ENCODE measurements at places on chromosomes 1 and 21.

DNA sequence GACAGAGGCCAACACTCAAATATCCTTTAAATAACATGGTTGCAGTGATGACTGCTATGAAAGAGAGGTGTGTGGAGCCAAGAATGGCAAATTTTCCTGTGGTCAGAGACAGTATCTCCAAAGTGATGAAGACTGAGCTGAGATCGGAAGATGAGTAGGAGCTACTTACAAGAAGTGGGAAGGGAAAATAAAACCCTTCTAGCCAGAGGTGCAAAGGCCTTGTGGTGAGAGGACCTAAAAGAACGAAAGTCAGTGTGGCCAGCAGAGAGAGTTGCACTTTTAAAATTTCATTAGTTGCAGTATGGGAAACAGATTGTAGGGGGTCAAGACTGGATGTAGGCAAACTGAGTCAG lies 17.8 kb downstream of the SLAMF7 start:
- no peak for DNase-seq

DNA sequence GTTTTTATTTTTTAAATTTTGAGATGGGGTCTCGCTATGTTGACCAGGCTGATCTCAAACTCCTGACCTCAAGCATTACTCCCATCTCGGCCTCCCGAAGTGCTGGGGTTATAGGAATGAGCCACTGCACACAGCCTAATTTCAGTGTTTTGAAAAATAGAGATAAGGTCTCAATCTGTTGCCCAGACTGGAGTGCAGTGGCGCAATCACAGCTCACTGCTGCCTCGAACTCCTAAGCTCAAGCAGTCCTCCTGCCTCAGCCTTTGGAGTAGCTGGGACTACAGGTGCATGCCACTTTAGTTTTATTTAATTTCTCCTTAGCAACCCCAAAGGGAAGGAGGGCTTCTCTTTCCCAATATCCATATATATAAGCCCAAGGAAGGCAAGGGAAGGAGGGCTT lies 63.7 kb upstream of the LPGAT1 start:
- DNase-seq: no peak

DNA sequence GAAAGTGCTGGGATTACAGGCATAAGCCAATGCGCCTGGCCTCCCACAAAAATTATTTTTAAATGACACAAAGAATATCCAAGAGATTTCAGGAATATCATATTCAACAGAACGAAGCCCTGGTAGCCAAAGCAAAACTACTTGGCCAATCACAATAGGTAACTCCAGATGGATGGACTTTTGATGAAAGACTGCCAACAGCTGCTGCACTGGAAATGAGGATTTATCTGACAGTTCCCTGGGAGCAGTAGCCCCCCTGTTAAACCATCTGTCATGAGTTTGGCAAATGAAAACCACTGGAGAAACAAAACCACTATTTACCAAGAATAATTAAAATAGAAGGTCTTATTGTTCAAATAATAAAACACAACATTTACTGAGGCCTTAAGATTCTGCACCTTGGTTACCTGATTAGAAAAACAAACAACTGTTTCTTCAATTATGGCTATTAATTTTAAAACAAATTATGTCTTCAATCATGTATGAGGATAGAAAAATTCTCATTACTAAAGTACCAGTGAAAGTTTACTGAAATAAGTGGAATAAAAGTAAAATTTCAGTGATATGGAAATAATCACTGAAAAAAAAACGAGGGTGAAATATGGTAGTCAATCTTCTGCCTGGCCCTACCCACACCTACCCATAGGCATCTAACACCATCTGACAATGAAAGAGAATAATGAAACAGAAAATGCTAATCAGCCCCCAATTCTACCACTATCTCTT lies 34.3 kb upstream of the PSMG1 start:
- DNase-seq: no peak

DNA sequence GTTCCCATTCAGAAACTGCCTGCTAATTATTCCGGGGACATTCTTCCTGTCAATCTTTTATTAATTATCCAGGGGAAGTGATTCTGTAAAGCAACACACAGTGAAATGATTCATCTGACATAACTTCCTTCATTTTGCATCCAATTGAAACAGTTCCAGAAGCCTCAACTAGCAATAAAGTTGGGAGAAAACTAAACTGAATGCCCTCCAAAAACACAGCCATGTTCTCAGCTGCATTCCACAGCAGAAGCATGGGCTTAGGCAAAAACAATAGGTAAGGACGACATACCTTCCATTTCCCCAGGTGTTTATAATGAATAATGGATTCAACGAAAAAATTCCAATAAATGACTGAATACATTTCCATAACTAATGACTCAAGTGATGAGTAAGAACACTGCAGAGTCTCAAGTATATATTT lies 36.9 kb upstream of the TARBP1 start:
- DNase-seq: no peak

Measured in stimulated activated CD4-positive, alpha-beta T cell treated with anti-CD3 and anti-CD28 coated beads, Interleukin-12 subunit alpha, Interleukin-12 subunit beta, amount 100 ng/mL, for 24 hours (primary cell).